ENCODE measurements at places on chromosomes 6 and 20. TPM values are rescaled to one million over a fixed set of nuclear protein-coding genes. Genes with fewer than 3 reads are reported as not detected.

DNA sequence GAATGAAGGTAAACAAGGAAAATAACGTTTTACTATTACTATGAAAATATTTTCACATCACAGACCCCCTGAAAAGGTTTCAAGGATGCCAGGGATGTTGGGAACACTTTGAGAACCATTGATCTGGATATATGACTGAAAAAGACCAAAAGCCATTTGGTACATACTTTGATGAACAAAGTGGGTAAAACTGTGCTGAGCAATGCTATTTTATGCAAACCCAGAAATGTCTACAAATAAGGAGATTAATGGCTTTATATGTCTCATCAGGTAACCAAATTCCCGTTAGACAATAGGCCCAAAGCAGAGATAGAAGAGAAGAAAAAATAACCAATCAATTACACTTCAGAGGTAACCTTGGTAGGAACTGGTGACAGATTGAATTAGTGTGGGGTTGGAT is 101.4 kb upstream of the CNKSR3 start:
- no peaks in the 10 kb centered on the region for H3K4me1 ChIP-seq
- H3K27ac ChIP-seq = no peak overlapping the region
- H3K36me3 ChIP-seq = no peaks in the 10 kb centered on the region
- no peaks in the 10 kb centered on the region for H3K27me3 ChIP-seq
- no peak overlapping the region for H3K4me3 ChIP-seq

DNA sequence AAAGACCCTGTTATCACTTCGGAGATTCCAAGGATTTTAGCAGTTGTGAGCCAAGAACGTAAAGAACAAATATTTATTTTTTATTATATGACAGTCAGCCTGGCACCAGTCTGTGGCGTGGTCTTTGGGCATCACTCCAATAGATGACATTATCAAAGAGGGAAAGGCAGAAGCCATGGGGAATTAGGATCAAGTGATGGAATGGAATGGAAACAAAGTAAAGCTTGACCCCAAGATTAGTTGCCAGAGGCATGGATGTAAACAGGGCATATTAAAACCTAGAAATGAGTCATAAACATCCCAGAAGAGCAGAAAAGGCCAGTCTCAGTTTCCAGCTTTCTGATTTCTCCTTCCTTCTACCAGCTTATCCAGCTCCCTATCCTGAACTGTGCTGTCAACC is 11.5 kb downstream of the EIF2S2 start:
- no peak for DNase-seq
- H3K36me3 ChIP-seq = no peaks in the 10 kb centered on the region
- H3K27me3 ChIP-seq = no peaks in the 10 kb centered on the region

DNA sequence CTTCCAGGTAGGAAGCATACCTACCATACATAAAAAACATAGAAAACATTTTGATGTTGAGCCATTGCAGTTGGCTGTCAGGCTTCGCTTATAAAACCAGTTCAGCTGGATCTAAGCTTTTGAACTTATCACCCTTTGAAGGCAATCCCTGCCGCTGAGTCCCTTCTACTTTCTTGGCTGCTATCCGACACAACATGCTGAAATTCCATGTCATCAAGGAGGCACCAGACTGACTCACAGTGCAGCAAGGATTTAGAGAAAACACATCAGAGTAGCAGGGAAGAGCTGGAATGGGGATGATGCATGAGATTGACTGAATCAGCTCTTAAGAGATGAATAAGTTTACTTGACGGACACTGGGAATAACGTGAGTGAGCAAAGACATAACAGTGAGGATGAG is 135.0 kb upstream of the MAN1A1 start:
- H3K27me3 ChIP-seq = no peaks in the 10 kb centered on the region
- DNase-seq = no peak
- H3K27ac ChIP-seq = no peak overlapping the region

DNA sequence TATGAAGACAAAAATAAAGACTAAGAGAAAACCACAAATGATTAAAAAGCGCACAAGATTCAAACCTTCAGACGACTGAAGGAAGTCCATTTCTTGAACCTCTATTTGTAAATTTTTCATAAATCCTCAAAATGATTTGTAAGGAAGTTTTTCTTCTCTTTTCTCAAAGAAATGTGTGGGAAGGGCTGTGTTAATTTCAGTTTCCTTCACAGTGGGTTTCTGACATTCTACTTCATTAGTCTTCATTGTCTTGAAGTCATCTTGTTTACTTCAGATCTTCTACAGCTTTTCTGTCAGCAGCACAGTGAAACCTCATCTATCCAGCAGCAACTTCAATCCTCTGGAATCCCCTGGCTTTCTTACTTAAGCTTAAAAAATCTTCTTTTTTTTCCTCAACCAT is 87.6 kb upstream of the MYLIP start:
- no peak overlapping the region for H3K4me3 ChIP-seq
- no peaks in the 10 kb centered on the region for H3K4me1 ChIP-seq
- H3K36me3 ChIP-seq = no peaks in the 10 kb centered on the region
- H3K27me3 ChIP-seq = no peaks in the 10 kb centered on the region

GRCh38 chr6:3318226-3318625 is 59.5 kb downstream of the PSMG4 start:
- no peak for DNase-seq
- H3K4me3 ChIP-seq = no peak overlapping the region
- peaks cover 6% of the 10 kb centered on the region for H3K36me3 ChIP-seq
- H3K4me1 ChIP-seq = no peaks in the 10 kb centered on the region
- no peaks in the 10 kb centered on the region for H3K27me3 ChIP-seq
- H3K27ac ChIP-seq = no peak overlapping the region

GRCh38 chr6:30743099-30744053 is 889 bp upstream of the FLOT1 start:
- peak; percentile 62 for DNase-seq
- H3K27ac ChIP-seq = peak overlapping the region; percentile 98
- peak overlapping the region; percentile 81 for H3K4me3 ChIP-seq

DNA sequence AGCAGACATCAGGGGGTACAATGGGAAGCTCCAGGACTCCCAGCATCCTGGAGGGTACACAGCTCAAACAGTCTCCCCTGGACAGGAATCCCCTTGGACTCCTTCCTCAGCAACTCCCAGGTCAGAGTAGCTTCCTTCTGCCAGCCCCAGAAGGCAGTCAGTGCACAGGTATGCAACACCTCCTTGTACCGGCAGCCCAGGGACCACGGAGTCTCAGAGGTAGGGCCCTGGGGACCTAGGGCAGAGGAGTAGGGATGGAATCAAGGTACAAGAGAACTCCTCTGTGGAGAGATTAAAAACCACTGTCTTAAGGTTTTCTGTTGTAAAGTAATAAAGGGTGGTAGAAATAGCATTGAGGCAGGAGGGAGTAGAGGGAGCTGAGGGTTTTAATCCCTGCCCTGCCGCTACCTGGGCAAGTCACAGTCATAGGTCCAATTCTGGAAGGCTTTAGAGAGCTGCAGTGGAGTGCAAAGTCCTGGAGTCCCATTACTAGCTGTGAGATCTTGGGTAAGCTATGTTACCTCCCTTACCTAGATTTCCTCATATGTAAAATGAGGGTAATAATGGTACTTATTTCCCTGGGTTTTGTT is 7.5 kb downstream of the TP53TG5 start:
- no peak overlapping the region for H3K27ac ChIP-seq
- no peaks in the 10 kb centered on the region for H3K36me3 ChIP-seq
- no peak for DNase-seq
- H3K4me3 ChIP-seq = no peak overlapping the region
- H3K27me3 ChIP-seq = no peaks in the 10 kb centered on the region

DNA sequence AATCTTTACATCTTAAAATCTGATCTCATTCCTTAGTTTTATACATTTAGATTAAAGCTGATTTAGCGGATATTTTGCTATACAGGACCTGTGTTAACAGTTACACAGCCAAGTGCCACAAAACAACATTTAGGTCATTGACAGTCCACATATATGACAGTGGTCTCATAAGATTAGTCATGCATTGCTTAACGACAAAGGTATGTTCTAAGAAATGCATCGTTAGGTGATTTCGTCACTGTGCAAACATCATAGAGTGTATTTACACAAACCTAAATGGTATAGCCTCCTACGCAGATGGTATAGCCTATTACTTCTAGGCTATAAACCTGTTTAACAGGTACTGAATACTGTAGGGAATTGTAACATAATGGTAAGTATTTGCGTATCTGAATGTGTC is 21.6 kb downstream of the ADGRG6 start:
- no peak overlapping the region for H3K4me3 ChIP-seq
- peak overlapping the region; percentile 20 for H3K27ac ChIP-seq
- H3K27me3 ChIP-seq = no peaks in the 10 kb centered on the region

DNA sequence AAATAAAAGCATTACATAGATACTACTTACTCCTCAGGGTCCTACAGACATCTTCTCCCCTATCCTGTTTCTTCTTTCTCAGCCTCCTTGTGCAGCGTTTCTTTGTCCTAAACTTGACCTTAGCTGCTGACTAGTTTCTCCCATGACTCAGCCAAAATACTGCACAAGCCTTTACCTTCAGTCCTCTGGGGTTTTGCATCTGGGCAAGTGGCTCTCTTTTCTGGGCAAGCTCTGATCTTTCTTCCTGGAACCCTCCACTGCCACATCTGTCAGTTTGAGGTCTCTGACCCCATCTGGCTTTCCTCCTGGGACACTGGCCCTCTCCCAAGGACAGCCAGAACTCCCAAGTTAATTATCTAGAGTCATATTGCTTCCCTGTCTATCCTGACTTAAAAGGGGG is 838.4 kb downstream of the DHX35 start:
- no peaks in the 10 kb centered on the region for H3K36me3 ChIP-seq
- no peak overlapping the region for H3K4me3 ChIP-seq
- H3K4me1 ChIP-seq = no peaks in the 10 kb centered on the region
- H3K27me3 ChIP-seq = no peaks in the 10 kb centered on the region

DNA sequence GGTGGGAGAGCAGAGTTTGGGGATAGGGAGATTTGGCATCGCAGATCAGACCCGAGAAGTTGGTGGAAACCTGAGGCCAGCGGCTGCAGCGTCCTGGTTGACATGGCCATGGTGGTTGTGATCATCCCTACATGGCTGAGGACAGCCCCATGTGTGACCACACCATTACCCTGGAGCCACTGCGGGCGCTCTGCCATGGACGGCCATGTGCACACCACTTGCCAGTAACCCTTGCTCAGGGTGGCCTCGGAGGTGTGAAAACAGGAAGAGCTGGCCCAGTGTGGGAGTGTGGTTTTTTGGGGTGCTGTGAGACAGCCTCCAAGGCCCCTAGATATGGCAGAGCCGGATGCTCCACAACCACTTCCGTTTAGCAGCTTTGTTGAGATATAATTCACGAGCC is 64.4 kb downstream of the TMEM242 start:
- H3K36me3 ChIP-seq = no peaks in the 10 kb centered on the region
- H3K27ac ChIP-seq = no peak overlapping the region
- H3K27me3 ChIP-seq = no peaks in the 10 kb centered on the region
- no peaks in the 10 kb centered on the region for H3K4me1 ChIP-seq
- no peak for DNase-seq
- H3K4me3 ChIP-seq = no peak overlapping the region

DNA sequence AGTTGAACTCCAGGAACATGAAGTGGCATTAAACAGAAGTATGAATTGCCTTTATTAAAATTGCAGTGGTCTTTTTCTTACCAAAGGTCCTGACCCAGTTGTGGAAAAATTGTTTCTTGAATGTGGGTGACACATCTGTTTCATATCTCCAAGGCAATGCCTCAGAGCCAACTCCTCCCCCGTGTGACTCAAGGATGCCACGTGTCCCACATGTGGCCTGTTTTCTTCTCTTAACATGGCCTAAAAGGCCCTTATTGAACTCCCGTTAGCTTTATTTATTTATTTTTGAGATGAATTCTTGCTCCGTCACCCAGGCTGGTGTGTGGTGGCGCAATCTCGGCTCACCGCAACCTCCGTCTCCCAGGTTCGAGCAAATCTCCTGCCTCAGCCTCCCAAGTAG is 128.4 kb upstream of the ESR1 start:
- H3K27ac ChIP-seq = no peak overlapping the region
- no peak for DNase-seq
- H3K4me1 ChIP-seq = no peaks in the 10 kb centered on the region

The PKIB gene
- 113 TPM for total RNA-seq

DNA sequence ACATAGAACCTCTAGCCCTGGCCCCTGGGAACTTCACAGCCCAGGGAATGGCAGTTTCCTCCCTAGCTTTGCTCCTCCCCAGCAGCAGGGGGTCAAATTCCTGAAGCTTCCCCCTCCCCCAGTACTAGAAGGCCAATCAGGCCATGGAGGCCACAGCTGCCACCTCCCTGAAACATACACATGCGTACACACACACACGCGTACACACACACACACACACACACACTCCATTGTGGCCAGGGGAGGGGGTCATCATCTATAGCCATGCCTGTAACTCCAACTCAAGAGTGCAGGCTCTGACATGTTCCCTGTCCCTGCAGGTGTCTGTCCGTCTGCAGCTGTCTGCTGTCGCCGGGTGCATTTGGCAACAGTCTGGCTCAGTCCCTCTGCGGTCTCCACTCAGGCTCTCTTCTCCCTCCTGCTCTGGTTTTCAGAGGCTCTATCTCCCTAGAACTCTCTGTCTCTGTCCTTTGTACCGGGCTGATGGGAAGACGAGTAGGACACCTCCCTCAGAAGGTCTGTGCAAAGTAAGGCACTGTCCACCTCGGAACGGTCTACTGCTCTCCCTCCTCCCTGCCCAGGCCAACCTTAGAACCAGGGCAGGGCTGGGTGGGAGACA is 1.4 kb downstream of the LRFN2 start:
- no peak overlapping the region for H3K4me3 ChIP-seq
- no peaks in the 10 kb centered on the region for H3K36me3 ChIP-seq
- no peak overlapping the region for H3K27ac ChIP-seq
- H3K4me1 ChIP-seq = no peaks in the 10 kb centered on the region

DNA sequence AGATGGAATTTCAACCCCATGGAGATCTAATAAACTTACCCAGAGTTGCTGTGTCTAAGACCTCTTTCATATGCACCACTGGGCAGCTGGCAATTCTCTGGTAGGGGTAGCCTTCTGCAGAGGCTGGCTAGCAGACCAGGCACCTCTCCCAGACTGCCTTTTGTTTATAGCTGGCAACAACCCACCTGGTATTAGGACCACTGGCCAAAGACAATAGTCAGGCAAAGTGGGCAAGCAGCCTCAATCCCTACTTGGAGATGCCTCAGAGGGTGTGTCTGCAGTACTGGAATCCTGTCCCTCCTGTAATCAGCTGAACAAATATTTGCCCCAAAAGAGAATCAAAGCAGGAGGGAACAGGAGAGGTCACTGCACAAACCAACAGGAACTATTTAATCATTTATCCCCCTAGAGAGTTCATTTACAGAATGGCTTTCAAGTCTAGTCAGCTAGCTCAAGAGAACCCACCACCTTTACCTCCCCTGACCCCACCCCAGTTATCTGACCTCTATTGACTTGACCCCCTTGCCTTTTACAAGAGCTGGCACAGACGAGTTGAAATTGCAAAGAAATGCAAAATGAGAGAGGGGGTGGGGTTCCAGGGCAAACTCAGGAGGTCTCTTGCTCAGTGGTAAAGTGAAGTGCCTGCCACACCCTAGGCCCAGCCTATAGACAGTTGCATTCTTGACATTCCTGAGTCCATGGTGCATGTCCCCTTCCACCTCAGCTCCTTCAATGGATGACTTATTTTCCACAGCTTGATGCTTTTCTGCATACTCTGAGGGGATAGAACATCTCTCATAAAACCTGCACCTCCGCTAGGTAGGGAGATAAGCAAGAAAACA is 2.8 kb downstream of the BCL2L1 start:
- DNase-seq = peak; percentile 48
- H3K4me3 ChIP-seq = peak overlapping the region; percentile 64
- H3K27me3 ChIP-seq = no peaks in the 10 kb centered on the region
- H3K27ac ChIP-seq = peak overlapping the region; percentile 99
- H3K4me1 ChIP-seq = peaks cover 32% of the 10 kb centered on the region

Data from colonic mucosa (tissue), 4 donors.